ENCODE measurements at places on chromosomes 1 and 21.

DNA sequence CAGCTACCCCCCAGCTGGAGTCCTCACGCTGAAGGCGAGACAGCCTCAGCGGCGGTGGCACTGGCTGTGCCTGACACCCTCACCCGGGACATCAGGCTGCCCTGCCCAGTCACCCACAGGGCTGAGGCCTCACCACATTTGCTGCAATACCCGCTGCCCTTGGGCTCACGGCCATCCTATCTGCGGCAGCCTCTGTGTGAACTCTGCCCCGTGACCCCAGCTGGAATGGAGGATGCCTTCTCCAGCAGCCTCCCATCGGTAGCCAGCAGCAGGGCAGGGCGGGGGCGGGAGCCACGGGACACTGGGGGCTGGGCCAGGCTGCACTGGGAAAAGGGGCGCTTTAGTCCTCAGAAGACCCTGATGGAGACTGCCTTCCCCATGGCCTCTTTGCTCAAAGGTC, 112.4 kb upstream of the ZBTB40 start:
- no peak for DNase-seq

GRCh38 chr21:28310171-28310685, 682.4 kb downstream of the LTN1 start:
- DNase-seq, result no peak

DNA sequence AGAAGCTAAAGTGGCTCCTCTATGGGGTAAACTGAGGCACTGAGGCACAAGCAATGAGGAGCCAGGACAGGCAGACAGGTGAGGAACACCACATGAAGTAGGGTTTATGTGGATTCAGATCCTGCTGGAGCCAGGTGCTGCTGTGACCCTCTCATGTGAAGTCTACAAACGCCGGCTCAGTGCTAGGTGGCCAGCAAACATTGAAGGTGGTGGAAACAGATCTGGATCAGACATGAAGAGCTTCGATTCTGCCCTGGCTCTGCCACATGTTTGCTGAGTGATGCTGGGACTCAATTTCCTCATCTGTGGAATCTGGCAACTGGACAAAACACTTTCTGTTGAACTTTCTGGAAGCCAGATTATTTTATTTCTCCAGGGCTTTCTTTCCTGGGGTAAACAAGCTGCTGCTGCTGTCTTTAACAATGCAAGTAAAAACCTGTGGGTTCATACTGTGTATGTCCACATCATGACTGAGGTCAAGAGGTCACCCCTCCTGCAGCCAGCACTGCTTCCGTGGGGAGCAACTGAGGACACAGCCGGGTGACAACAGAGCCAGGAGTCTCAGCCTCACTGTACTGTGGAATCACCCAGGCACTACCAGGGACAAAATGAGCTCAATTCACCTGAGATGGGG, 33.3 kb downstream of the HMGB4 start:
- DNase-seq, result no peak

DNA sequence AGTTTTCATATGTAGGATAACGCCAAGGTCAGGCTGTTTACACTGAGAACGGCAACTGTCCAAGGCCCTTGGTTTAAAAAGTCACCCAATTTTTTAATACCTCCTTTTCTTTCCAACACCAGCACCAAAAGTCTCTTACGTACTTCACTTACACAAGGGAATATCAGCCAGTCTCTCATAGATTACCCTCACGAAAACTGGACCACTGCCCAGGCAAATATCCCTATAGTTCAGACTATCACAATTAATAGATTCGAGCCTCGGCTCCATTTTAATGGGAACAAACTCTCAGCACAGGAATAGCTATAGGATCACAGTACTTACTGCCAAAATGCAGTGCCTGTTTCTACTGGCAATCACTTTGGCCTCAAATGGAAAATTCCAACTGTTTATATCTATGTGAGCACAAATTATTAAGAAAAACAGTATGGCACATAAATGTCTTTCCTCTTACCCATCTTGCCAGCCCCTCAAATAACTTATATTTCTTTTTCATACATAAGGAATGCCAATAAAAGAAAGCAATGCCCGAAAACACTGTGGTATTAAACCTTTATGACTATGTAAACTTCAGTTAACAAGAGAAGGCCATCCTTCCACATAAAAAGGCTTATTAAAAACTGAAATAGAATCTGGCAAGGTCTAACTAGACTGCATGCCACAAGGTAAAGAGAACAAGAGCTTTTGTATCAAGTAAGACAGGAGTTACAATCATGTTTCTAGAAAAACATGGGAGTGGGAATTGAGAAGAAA, 97.8 kb downstream of the SLC45A1 start:
- DNase-seq, result peak; percentile 23

GRCh38 chr1:20717452-20718342, at the start of gene KIF17:
Gene KIF17, minus strand, starts transcription at chr1:20718007. Its CDS starts 301 bp downstream, at chr1:20717706.
- DNase-seq, result peak; percentile 73

DNA sequence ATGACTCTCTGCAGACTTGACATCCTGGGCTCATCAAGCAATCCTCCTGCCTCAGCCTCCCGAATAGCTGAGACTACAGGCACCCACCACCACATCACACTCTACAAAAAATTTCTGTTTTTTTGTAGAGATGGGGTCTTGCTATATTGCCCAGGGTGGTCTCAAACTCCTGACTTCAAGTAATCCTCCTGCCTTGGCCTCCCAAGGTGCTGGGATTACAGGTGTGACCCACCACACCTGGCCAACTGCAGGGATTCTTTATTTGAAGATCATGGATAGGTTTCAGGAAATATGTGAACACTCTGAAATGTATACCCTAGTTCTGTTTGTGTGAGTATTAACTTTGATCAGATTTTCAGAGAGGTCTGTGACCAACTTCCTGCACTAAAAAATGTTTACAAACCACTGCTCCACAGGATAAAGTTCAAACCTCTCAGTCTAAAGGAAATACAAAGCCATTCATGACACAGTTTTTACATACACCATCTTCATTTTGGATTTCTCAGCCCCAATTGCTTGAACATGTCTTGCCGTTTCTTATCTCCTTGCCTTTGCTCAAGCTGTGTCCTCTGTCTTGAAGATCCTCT, 252.3 kb upstream of the FGGY start:
- DNase-seq, result no peak

DNA sequence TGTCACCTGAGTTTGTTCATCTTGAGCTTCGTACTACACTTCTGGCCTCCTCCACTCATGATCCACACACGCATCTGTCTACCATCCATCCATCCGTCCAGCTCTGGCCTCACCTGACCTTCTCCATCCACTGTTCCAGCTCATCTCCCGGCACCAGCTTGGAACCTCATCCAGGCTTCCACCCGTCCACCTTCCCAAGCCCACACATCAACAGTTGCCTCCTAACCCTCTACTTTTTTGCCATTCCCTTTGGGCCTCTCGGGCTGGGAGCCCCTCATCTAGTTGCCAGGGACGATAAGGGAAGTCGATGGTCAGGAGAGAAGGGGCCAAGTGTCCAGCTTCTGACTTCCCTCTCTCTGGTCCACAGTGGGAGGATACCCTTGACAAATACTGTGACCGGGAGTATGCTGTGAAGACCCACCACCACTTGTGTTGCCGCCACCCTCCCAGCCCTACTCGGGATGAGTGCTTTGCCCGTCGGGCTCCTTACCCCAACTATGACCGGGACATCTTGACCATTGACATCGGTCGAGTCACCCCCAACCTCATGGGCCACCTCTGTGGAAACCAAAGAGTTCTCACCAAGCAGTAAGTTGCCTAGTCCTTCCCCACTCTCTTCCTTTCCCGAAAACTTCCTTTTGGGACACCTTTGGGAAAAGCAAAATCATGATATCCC, 3.4 kb upstream of the FALEC start:
- no peak for DNase-seq

- peak; percentile 59 for DNase-seq
These were observed 425.5 kb downstream of the LMO4 start for GRCh38 chr1:87754139-87754538.

- no peak for DNase-seq
These were observed 18.3 kb downstream of the NPR1 start for GRCh38 chr1:153696741-153697140.
